ENCODE measurements at places on chromosomes 6 and 20.

- DNase-seq = no peak
These were observed 124.1 kb upstream of the NEDD9 start for GRCh38 chr6:11356404-11357155.

GRCh38 chr20:47280228-47280627 is 76.3 kb downstream of the ZMYND8 start:
- no peak for DNase-seq

DNA sequence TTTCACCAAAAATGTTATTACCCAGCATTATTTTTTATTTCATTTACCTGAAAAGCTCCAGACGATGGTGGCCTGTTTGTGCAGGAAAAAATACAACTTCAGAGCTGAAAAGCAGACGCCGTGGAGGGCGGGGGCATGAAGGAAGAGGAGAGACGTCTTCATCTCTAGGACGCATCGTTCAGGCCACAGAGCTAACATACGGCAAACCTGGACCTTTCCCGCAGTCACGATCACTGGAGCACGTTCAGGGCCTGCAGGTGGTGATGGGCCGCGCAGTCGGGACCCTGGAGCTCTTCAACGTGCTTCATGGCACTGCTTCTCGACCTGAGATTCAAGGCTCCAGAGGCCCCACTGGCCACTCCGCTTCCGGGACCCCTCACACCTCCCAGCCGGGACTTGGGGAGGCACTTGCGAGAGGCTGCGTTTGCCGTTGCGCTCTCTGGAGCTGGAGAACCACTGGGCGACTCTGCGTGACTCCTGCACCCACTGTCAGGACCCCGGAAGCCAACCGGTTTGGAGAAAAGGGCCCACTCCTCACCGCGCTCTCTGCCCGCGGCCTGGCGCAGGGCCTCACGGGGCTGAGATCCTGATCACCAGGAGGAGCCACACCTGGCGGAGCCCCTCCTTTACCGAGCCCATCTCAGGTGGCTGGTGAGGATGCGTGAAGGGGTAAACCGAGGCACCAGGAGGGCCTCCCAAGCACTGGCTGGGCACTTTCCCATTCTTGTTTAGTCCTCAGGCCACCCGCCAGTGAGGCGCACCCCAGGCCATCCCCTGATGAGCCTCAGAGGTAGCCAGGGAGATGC is 164.4 kb upstream of the AFDN start:
- DNase-seq = no peak

DNA sequence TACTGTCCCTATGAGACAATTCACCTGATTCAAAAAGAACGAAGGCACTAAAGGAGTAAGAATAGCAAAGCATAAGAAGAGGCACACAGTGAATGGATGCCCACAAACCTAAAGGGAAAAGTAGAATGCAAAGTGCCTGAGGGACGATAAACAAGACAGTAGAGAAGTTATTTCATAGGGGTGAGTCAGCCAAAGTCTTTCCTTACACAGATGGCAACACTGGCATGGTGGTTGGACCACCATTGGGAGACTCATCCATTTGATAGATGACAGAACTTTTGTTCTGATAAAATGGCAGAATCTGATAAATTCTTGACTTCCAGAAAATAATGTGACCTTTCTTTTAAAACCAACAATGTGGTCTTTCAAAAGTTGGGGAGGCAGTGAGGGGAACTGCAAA is 148.1 kb upstream of the HDAC2 start:
- no peak for DNase-seq

DNA sequence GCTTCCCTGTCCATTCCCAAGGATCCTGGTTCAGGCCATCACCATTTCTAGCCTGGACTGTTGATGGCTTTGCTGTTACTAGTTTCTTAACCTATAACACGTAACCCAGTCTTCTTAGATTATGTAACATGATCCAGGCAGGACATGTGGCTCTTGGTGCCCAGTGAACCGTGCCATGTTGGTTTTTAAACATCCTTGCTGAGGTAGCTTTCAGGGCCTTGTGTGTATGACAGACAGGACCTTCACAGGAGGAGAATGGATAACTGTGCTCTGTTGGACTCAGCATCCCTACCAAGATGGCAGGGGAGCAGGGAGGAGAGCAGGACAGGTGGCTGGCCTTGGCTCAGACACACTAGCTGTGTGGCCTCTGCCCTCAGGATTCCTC is 46.8 kb downstream of the PANK2 start:
- no peak for DNase-seq

Measured in memory B cell (primary cell).